Daoy (cell line): ENCODE measurements at places on chromosomes 1 and 21. TPM values are rescaled to one million over a fixed set of nuclear protein-coding genes. Genes with fewer than 3 reads are reported as not detected.

DNA sequence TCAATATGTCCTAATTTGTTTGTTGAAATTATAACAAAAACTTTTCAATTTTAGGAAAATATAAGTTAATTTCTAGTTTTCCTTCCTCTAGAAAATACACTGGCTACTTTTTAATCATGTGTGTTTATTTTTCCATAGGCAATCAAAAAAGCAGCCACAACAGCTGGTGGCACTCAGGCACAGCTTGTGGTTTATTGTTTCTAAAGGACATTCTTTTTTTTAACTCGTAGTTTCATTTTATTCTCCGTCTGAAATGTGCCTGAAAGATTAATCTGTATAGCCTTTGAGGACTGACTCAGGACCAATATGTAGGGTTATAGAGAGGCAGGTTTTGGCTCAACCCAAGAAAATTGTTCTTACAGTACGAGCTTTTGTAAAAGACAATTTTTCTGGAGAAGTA, 20.7 kb upstream of the STX12 start:
- DNase-seq = no peak

DNA sequence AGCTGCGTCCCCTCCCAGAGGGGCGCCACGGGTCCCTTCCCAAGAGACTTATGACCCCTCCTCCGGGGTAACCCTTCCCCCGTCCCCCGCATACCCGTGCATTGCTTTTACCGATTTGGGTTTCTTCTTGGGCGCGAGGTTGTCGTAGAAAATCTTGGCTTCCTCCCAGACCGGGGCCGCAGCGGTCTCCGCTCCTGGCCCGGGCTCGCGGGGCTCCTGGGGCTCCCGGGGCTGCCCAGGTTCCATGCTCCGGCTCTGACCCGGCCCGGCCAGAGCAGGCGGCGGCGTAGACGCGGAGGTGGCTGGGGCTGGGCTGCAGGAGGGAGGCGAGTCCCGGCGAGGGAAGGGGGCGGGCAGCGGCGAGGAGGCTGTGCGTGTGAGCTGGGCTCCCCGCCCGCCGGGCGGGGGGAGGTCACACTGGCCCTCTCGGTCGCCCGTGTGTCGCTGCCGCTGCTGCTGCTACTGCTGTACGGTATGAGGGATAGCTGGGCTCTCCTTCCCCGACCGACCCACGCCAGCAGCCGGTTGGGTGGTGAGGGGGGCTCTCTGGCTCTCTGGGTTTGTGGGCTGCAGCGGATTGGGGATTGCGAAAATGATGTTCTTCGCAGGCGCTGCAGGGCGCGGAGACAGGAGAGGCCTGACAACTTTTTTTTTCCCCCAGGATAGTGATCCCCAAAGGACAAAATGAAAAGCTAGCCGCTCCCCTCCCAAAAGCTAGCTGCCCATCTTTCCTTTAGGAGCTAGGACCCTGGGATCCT, at the start of gene NT5C1A:
NT5C1A (minus strand) TSS at position 315 of the 758 bp plus-strand sequence; CDS start at position 246, 69 bp downstream.
- peak; percentile 28 for DNase-seq

GPR25 gene
- not detected in 2 replicates for total RNA-seq

DNA sequence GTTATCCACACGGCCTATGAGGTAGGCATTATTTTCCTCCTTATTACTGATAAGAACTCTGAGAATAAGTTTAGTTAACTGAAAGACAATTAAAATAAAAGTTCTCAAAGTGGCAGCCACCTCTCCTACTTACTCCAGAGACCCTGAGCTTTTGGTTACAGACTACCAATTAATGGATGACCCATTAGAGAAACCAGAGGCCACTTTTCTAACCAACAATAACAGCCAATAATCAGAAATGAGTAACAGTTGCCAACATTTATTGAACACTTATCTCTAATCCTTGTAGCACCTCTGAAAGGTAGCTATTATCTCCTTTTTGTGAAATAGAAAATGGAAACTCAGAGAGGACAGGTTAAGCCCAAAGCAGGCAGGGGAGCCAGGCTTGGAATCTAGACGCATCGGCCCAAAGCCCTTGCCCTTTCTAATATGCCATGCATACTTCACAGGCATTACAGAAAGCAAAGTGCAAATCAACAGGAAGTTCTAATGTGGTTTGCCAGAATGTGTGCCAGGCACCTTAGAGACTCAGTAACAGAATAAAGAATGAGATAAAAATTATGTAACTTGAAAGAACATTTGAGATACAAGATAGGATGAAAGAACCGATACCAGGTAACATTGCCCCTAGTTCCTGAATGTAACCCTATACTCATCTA, 50.0 kb downstream of the BEND5 start:
- no peak for DNase-seq

DNA sequence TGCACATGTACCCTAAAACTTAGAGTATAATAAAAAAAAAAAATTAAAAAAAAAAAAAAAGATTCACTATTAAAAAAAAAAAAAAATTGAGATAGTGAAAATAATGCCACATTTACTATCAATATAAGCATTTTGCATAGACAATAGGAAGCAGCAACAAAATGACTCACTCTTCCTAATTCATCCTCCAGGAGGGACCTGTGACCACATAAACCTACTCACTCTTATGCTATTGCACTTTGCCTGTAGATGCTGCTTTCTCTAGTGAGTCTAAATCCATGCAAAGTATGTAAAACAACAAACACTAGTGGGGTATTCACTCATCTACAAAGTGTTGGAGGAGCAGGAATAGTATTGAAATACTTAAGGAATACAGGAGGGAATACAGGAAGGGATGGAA, 2.9 kb downstream of the OR10J5 start:
- DNase-seq = no peak

DNA sequence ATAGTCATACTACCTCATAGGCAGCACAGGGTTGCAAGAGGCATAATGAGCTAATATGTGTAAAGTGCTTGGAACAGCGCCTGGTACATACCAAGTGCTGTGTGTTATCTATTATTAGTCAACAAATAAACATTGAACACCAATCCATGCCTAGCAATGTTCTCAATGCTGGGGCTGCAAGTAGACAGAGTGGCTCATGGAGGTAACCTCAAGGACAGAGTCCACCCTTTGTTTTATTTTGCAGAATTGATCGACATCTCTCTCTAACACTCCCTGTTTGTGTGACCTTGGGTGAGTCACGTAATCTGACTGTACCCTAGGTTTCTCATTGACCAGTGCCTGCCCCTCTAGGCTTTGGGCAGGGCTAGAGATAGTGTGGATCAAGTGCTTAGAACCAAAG, 164.0 kb upstream of the KLHDC7A start:
- no peak for DNase-seq

DNA sequence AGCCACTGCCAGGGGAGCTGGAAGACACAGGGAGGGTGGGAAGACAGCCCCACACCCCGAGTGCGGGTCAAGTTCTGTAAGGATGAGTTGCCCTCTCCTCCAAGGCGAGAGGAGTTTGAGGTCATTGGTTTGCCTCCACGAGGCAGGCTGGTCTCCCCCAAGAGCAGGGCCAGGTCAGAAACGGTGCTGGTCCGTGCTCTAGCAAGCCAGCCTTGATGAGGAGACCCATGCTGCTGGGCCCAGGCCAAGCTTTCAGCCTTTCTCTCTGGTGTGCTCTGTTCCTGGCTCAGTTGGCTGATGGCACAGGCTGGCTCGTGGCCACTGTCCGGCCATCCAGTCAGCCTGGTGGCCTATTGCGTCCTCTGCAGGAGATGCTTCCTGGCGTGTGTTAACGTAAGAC, 12.0 kb upstream of the PCBP3 start:
- DNase-seq = no peak

- DNase-seq = peak; percentile 34
Measured at GRCh38 chr1:27602462-27603308, 1.3 kb downstream of the AHDC1 start.

- DNase-seq = no peak
Measured at GRCh38 chr1:236870721-236871120, 75.6 kb downstream of the MTR start.

DNA sequence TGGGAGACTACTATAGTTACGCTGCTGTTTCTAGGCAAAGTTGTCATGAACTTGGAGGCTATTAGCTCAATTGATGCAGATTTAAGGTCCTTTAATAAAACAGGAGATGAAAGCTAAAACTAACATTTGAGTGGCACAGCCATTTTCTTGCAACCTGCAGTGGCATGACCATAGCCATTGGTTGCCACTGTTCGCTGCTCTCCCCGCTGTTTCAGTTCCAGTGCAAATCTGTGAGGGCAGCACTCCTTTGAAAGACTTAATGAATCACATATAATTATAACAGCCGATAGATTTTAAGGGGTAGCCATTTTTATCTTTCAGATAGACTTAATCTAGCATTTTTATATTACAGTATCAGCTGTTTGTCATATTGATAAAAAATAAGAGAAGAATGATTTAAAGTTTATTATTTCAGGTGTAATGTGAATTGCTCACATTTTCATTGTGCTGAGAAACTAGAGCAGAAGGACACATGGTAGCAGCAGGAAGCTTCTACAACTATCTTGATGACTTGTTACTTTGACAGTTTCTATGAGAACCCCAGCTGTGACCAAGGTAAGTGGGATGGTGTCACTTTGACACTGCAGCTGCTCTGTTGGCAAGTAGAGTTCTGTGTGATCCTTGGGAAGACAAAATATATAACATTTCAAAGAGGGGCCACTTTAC, 203.7 kb downstream of the PLA2G4A start:
- DNase-seq = no peak

C1orf53 gene
- 18.8 and 28.6 TPM in 2 replicates for total RNA-seq

DNA sequence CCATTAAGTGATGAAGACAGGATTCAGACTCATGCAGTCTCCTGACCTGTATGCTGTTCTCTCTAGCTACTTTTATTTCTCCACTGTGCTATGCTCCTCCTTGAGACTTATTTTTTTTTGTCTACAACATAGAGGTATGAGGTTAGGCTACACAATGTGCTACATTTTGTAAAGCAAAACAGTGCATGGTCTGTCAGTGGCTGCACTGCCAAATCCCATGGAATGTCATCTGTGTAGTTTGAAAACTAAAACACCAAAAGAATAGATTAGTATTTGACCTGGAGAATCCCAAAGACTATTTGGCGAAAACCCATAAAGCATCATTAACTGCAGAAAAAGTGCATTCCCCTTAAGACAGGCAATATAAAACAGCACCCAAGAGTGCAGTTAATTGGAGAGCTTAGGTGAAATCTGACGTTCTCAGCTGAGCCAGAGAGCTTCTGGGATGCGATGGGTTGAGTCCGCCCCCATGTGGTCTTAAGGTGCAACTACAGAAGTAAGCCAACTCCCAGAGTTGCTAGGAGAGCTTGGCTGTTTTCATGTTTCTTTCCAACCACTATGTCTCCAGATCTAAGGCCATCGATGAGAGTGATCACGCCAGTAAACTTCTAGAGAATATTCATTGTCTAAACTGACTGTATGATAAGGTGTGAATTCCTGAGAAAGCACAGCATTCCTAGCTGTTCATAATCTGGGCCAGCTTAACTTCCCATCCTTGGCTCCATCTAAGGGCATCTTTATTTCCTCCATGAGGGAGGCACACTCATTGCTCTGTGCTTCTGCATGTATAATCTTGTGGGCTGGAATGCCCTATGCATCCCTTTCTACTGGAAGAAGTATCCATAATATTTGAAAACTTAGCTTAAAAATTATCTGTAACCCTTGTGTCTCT, 20.7 kb upstream of the CYP2J2 start:
- DNase-seq = peak; percentile 67

GRCh38 chr1:175385316-175385715, 192.7 kb upstream of the KIAA0040 start:
- peak; percentile 57 for DNase-seq

C8A gene
- total RNA-seq = not detected in 2 replicates

DNA sequence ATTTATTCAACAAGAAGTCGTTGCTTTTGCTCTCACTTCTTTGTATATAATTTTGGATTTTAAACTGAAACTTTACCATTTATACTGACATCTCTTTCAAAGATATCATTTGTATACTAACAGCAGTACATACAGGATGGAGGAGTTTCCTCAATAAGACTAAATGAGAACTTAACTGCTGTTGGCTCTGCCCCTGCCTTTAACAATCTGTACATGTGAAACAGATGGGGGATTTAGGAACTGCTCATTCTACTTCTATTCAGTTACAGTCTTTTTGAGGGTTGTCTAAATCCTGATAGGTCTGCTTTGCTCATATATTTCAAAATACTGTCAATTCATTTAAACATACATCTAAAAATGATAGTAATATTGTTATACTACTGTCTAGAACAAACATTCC, 663.2 kb downstream of the ADGRL2 start:
- no peak for DNase-seq

GRCh38 chr21:34018910-34019309, 54.5 kb upstream of the MRPS6 start:
- no peak for DNase-seq

DCDC2B gene
- total RNA-seq = not detected in 2 replicates

CLSTN1 gene
- total RNA-seq = 37.5 and 41.7 TPM in 2 replicates

GRCh38 chr1:54681358-54681757, 34.3 kb upstream of the TTC4 start:
- DNase-seq = no peak

DNA sequence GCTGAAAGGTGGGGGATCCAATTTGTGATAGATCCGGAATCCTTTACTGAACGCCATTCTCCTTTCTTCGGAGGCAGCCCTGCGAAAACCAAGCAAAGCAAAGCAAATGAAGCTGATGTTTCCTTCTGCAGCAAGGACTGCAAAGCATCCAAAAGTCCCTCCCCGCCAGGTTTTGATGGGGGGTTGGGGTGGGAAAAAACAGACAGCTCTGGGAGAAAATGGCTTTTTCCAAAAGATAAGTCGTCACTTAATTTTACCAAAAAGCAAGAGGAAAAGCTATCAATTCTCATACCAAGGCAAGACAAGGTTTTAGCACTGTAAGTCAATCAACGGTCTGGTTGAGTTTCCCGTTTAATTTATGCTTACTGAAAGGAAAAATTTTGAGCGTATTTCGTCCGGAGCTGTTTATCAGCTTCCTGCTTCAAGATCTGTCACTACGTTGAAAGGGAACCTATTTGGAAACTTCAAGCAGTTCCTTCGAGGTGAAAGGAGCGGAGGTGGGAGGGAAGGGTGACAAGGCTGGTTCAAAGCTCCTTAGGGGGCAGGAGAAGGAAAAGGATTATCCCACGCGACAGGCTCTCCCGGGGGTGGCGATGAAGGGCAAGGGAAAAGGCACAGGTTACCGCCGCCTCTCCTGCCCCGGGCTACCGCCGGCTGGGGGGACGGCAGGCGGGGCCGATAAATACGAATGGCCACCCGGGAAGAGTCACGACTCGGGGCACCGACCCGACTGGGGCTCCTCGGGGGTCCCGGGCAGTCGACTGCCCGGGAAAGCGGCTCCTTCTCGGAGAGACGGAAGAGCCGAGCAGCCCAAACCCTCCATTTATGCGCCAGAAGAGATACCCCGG, 750 bp downstream of the SYNJ1 start:
- peak; percentile 53 for DNase-seq
